T1000 (cell line): ENCODE measurements at places on chromosomes 1 and 21.
A peak's percentile ranks its signal among the peaks of the same experiment; 100 is the strongest.

- DNase-seq: peak; percentile 54
Observed at GRCh38 chr1:62687421-62687902, 724 bp downstream of the DOCK7 start.

DNA sequence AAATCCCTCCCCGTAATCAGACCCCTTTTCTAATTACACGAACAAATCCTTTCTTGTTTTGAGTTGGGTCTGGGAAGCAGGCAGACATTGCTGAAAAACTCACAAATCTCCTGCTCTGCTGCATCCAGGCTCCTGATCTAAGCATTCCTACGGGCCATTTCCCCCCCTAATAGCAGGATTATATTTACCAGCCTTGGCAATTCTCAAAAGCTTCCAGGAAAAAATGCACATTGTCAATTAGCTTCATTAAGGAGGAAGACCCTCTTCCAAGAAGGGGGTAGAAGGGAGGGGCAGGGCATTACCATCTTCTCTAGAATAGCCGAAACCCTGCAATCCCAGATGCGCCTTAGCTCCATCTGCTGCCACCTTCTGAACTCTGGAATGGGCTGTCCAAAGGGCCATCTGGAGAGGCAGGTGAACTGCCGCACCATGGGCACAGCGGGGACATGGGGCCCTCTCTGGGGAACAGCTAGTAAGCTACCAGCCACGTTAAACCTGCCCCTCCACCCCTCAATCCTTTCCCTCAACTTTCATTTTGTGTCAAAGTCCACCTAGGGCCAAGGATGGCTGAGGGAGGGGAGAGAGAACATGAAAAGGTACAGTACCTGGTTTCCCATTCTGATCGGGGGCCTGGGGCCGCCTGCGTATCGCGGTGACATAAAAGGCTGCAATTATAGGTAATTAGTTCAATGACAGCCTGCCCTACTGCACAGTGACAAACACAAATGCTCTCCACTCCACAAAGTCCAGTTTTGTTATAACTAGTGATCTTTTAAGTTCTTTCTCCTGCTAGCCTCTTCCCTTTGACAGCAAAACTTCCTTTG lies 56.8 kb downstream of the MRPL37 start:
- no peak for DNase-seq

DNA sequence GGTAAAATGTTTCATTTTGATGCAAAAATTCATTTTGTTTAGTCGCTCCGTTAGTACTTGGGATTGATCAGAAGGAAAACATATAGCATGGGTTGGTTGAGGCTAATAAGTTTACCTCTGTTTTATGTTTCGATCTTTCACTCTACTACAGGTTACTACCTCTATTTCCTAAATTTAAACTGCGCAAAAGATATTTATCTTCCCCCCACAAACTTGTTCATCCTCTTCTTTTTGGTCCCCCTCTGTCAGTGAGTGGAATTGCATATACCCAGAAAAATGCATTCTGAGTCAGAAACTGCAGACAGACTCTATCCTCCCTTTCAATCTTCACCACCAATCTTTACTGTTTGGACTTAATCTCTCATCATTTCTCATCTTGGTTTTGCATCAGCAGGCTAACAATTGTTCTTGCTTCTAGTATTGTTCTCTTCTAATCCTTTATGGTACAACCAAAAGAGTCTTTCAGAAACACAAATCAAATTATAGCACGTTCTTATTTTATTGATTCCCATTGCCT lies 316.0 kb upstream of the ADGRL4 start:
- no peak for DNase-seq

DNA sequence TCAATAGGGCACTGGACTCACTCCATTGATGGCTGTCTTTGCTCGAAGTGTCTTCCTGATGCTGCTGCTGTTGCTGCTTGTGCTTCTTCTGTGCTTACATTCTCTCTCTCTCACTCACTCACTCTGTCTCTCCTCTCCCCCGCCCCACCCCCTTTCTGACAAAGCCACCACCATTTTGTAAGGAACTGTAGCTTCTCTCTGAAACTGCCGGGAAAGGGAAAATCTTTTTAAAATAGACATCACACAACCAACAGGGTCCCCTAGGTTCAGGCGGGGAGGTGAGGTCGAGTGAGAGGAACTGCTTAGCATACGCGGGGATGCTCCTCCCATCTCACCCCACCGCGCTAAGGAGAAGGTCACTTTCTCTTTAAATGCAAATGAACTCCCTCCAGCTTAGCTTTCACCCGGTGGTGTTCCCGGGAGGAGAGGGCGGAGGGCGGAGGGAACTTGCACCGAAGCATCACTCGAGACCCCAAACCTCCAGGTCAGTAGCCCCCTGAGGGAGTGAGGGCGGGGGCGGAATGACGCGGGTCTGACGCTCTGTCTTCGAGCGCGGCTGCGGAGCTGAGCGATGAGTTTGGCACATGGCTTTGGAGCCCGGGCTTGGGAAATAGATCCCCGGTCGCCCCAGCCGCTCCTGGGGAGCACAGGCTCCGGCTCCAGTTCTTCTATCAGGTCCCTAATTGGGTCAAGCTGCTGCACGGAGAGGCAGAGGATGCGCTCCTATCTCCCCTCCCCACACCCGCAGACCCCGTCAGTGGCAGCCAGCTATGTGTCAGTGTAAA lies at the start of gene CCDC28B:
TSS of gene CCDC28B (plus strand) at position 370 of the 785 bp plus-strand sequence. CDS start 1,341 bp downstream, outside the sequence.
- peak; percentile 56 for DNase-seq

- DNase-seq: peak; percentile 45
Observed at GRCh38 chr21:31576428-31576827, 83.1 kb upstream of the SOD1 start.

DNA sequence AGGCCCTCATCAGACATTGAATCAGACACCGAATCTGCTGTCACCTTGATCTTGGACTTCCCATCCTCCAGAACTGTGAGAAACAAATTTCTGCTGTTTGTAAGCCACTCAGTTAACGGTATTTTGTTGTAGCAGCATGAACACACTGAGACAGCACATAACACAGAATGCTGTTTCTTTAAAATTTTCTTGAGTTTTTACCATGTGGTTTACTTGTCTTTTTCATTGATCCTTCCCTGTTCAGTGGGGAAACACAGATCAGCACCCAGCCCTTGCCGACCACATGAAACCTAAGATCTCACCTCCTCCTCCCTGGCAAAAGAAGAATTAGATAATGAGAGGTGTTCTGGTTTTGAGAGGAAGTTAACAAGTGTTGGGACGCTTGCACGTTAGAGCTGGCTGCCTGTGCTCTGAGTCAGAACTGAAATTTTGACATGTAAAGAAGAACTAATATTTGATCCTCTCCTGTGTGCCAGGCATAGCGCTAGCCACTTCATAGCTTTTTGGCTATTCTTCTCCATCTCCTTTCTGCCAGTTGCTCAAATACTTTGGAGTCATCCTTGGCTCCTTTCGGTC lies 179.6 kb downstream of the DHRS3 start:
- DNase-seq: no peak

DNA sequence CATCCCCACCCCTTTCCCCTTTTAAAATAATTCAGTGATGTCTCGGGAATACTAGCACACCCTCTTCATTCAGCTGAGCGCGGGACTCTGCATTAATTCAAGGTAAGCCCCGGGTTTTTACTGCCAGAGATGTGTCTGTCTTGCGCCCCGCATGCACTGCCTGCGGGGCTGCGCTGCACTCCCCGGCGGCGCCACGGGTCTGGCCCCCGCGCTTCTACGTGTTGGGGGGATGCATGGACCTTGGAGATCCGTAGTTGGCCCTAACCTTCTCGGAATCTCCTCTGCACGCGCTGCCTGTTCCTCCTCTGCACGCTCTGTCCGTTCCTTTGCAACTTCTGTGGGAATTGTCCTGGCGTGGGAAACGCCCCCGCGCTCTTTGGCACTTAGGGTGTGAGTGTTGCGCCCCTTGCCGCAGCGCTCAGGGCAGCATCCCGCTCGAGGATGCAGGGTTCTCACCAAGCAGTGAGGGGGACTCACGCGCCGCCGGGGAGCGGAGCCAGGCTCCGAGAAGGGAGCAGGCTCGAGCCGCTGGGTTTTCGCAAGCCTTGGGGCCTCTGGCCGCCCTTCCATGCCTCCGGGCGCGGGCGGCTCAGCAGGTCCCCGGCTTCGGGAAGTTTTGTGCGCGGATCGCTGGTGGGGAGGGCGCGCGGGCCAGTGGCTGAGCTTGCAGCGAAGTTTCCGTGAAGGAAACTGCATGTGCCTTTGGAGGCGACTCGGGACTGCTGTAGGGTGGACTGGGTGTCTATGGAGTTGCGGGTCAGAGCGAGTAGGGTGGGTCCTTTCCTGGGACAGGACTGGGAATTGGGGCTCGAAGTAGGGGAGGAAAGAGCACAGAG lies 165.1 kb upstream of the CACNA1E start:
- no peak for DNase-seq

- no peak for DNase-seq
Observed at GRCh38 chr1:82690411-82690810, 889.7 kb downstream of the ADGRL2 start.

DNA sequence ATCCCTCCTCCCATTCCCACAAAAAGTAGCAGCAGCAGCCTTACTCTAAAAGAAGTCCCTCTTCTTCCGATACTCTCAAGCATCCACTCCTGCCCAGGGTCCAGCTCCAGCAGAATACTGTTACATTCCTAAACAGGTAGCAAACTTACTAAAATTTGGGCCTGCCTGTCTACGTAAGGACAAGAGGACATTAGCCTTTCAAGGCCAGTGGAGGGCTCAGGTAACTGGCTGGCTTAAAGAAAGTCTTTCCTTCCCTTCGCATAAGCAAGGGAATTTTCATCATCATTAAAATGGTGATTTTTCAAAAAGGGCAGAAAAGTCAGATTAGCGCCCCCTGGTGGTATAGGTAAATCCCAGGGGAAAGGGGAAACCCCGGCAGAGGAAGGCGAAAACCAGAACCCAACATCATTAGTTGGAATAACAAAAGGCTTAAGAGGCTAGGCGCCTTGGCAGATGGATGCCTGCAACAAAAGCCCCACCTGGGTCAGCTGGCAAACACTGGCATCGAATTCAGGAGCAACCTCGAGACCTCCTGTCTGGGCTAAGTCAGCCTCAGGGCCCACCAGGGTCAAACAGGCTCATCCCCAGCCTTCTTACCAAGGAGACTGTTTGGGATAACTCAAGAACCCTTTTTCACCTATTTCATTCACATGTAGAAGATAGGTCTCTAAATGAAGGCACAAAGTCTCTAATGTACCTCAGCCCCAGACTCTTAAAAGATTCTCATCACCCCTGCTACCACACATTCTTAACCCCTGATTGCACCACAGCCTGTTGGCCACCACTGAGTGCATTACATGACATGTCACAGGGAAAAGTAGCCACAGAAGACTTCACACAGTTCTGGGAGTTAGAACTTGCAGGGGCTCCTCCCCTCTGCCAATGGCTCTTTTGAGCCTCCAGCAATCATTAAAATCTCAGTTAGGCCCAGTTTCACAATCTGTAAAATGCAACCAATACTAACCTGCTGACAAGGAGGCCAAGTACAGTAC lies 36.7 kb downstream of the ERI3 start:
- DNase-seq: no peak

- no peak for DNase-seq
Observed at GRCh38 chr1:37878071-37878470, 18.7 kb upstream of the MTF1 start.

DNA sequence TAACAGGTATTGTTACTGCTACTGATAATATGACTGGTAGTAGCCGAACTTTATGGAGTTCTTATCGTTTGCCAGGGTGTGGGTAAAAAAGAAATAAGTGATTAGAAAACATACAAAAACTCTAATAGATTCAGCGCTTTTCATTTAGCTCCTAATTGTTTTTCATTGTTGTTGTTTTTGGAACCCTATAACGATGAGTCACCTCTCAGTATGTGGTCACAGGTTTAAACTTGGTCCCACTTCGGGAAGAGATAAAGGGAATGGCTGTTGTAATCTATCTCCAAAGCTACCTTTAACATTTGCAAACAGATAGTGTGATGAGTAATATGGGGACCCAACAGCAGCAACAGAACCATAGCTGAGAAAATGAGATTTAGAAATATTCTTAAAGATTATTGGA lies 62.7 kb upstream of the BCL10 start:
- DNase-seq: no peak
